Neural cell (in vitro differentiated cells): ENCODE measurements at places on chromosomes 4 and X. TPM values are rescaled to one million over a fixed set of nuclear protein-coding genes. Genes with fewer than 3 reads are reported as not detected.

The FRAS1 gene
- 2.8 and 3.5 TPM in 2 replicates for polyA plus RNA-seq

The F11 gene
- not detected in 2 replicates for polyA plus RNA-seq

The IL1RAPL1 gene
- polyA plus RNA-seq: not detected in 2 replicates

The SLIT2 gene
- polyA plus RNA-seq: 26.4 and 29.0 TPM in 2 replicates

The GYG2 gene
- polyA plus RNA-seq: 4.2 and 6.3 TPM in 2 replicates

The ABHD18 gene
- polyA plus RNA-seq: 10.9 and 17.5 TPM in 2 replicates

The MORF4L2 gene
- polyA plus RNA-seq: 1,340 and 1,433 TPM in 2 replicates

The LNX1 gene
- 3.4 and 8.8 TPM in 2 replicates for polyA plus RNA-seq

The SLITRK2 gene
- 1.9 and 2.1 TPM in 2 replicates for polyA plus RNA-seq

The RS1 gene
- not detected in 2 replicates for polyA plus RNA-seq

The MAGEA12 gene
- polyA plus RNA-seq: not detected in 2 replicates

The BMP15 gene
- polyA plus RNA-seq: not detected in 2 replicates

The MAGED1 gene
- 378 and 408 TPM in 2 replicates for polyA plus RNA-seq

The DGAT2L6 gene
- not detected in 2 replicates for polyA plus RNA-seq

The FGA gene
- not detected in 2 replicates for polyA plus RNA-seq

The MAGEB2 gene
- polyA plus RNA-seq: not detected in 2 replicates

The FAM47A gene
- polyA plus RNA-seq: not detected in 2 replicates

The RWDD4 gene
- 61.1 and 68.2 TPM in 2 replicates for polyA plus RNA-seq

The IGFBP7 gene
- 0.33 TPM in 1 of 2 replicates, not detected in the other for polyA plus RNA-seq

The GUCY1B1 gene
- 13.6 and 16.0 TPM in 2 replicates for polyA plus RNA-seq

The GPR50 gene
- polyA plus RNA-seq: not detected in 2 replicates

The VCX2 gene
- polyA plus RNA-seq: not detected in 2 replicates

The ADH1C gene
- not detected in 2 replicates for polyA plus RNA-seq

The XAGE1B gene
- polyA plus RNA-seq: not detected in 2 replicates

The MAGEA1 gene
- polyA plus RNA-seq: not detected in 2 replicates

The SMARCA1 gene
- 62.9 and 66.9 TPM in 2 replicates for polyA plus RNA-seq

The JADE1 gene
- 14.5 and 16.4 TPM in 2 replicates for polyA plus RNA-seq

The MAMLD1 gene
- 1.4 and 2.0 TPM in 2 replicates for polyA plus RNA-seq

The PAGE2 gene
- polyA plus RNA-seq: not detected in 2 replicates

The MAGEE2 gene
- 0.28 TPM in 1 of 2 replicates, not detected in the other for polyA plus RNA-seq

The TAF7L gene
- 0.59 and 1.1 TPM in 2 replicates for polyA plus RNA-seq

The PCDH19 gene
- 8.2 and 8.4 TPM in 2 replicates for polyA plus RNA-seq

The CPE gene
- polyA plus RNA-seq: 623 and 678 TPM in 2 replicates

The DSPP gene
- not detected in 2 replicates for polyA plus RNA-seq

The MAGEB17 gene
- polyA plus RNA-seq: 0.17 TPM in 1 of 2 replicates, not detected in the other

The NMU gene
- 47.2 and 55.7 TPM in 2 replicates for polyA plus RNA-seq

The AADAT gene
- polyA plus RNA-seq: 62.0 and 79.3 TPM in 2 replicates

The NXF2 gene
- not detected in 2 replicates for polyA plus RNA-seq

The GYPA gene
- polyA plus RNA-seq: 1.1 TPM in 1 of 2 replicates, not detected in the other

The CFP gene
- polyA plus RNA-seq: 2.7 and 4.8 TPM in 2 replicates
